ENCODE measurements at places on chromosomes 3 and 15.

- DNase-seq = no peak
Measured at GRCh38 chr15:48710952-48711495, 65.5 kb upstream of the FBN1 start.

GRCh38 chr3:88149101-88149508, 654 bp upstream of the C3orf38 start:
- DNase-seq = no peak

DNA sequence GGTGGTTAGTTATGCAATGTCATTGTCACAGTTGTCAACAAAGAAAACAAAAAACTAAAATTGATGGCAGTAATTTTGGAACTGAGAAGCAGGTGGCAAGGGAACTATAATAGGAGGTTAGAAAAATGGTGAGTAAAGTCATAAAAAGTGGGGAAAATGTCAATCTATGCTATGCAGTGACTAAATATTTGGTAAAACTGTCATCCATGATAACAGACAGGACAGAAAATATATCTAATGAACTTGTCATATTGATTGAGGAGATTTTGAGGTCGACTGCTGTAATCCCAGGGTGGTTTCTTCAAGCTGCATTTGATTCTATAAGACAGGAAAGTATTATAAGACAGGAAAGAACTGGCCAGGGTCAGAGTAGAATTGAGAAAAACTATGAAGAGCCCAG, 998.4 kb downstream of the IGSF11 start:
- DNase-seq = no peak

- no peak for DNase-seq
Measured at GRCh38 chr3:144003051-144003450, 31.4 kb downstream of the DIPK2A start.

- peak; percentile 61 for DNase-seq
Measured at GRCh38 chr3:53495520-53496391, 1.3 kb downstream of the CACNA1D start.

DNA sequence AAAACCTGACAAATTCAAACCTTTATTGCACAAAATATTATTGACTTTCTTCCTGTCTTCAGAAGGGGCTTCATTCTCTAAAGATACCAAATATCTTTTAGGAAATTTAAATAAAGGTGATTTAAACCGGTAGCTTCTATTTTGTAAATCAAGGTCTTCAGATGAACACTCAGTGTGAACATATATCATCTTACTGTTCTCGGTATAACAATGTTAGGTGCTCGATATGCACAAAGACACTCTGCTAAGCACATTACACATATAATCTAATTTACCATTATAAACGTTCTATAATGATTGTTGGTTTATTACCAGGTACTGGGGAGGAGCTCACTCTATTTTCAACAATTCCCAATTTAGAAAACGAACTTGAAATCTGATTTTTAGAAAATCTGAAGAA, 225.4 kb upstream of the AZI2 start:
- no peak for DNase-seq

DNA sequence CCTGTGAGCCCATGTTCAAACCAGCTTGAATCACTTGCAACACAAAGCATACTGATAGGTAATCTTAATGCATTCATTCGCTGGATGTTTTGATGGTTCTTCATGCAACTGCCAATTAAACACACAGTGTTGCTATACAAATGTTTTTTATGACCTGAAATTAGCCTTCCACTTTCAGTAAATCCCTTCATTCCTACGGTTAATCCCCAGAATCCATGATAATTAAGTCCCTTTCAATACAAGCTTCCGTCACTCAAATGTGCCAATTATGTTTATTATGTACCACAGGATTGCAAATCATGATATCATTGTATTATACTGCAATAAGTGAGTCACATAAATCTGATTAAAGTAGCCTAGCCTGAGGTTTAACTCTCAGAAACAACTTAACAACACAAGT, 14.5 kb upstream of the LYZL4 start:
- DNase-seq = no peak

GRCh38 chr3:132550579-132551305, 46.3 kb upstream of the ACKR4 start:
- DNase-seq = no peak

GRCh38 chr3:37968813-37969595, 21.6 kb upstream of the VILL start:
- no peak for DNase-seq

GRCh38 chr3:142237891-142238290, 12.5 kb upstream of the GK5 start:
- no peak for DNase-seq

GRCh38 chr3:36297195-36297594, 83.1 kb upstream of the STAC start:
- no peak for DNase-seq

- no peak for DNase-seq
Measured at GRCh38 chr15:88231909-88232644, 24.5 kb downstream of the NTRK3 start.

DNA sequence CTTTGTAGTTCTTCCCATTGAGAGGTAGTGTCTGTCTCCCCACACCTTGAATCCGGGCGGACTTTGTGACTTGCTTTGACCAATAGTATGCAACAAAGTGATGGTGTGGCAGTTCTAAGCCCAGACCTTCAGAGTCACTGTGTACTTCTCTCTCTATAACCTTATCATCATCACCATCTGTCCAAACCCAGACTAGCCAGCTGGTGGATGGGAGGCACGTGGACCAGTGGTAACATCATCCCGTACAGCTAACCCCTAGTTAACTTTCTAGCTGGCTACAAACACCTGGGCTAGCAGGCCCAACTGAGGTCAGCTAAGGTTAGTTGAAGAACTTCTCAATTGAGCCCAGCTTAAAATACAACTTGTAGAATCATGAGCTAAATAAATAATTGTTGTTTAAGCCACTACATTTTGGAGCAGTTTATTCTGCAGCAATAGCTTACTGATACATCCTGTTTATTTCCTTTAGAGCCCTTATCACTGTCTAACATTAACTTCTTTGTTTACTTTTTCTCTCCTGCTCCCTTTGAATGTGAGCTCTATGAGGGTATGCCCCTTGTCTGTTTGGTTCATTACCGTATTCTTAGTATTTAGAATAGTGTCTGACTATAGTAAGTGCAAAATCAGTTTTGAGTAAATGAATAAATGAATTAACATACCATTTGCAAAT, 11.5 kb upstream of the CCR9 start:
- DNase-seq = no peak

- no peak for DNase-seq
Measured at GRCh38 chr15:89088605-89089315, 504 bp downstream of the ABHD2 start.
